ENCODE measurements at places on chromosomes 2 and 18.
A peak's percentile ranks its signal among the peaks of the same experiment; 100 is the strongest.

- no peak for DNase-seq
These were observed 105.5 kb upstream of the HDAC4 start for GRCh38 chr2:239506101-239506857.

DNA sequence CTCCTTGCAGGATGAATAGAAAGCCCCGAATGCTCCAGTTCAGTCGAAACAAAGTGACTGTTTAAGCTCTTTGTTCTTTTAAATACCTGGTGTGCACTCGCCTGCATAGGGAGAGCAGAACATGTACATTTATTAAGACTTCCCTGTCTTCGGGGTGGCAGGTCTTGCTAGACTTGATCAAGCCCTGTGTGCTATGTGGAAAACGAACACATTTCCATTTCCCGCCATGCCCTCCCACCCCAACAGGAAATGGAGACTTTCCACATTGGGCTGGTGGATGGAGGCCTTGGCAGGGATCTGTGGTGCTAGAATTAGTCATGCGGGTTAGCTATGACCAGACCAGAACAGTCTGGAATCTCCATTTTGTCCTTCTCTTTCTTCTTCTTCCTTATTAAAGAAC is 321.0 kb upstream of the THSD7B start:
- no peak for DNase-seq

- DNase-seq = no peak
These were observed 38.4 kb downstream of the LONRF2 start for GRCh38 chr2:100283724-100284501.

- no peak for DNase-seq
These were observed 59.1 kb downstream of the VSNL1 start for GRCh38 chr2:17599617-17600016.

DNA sequence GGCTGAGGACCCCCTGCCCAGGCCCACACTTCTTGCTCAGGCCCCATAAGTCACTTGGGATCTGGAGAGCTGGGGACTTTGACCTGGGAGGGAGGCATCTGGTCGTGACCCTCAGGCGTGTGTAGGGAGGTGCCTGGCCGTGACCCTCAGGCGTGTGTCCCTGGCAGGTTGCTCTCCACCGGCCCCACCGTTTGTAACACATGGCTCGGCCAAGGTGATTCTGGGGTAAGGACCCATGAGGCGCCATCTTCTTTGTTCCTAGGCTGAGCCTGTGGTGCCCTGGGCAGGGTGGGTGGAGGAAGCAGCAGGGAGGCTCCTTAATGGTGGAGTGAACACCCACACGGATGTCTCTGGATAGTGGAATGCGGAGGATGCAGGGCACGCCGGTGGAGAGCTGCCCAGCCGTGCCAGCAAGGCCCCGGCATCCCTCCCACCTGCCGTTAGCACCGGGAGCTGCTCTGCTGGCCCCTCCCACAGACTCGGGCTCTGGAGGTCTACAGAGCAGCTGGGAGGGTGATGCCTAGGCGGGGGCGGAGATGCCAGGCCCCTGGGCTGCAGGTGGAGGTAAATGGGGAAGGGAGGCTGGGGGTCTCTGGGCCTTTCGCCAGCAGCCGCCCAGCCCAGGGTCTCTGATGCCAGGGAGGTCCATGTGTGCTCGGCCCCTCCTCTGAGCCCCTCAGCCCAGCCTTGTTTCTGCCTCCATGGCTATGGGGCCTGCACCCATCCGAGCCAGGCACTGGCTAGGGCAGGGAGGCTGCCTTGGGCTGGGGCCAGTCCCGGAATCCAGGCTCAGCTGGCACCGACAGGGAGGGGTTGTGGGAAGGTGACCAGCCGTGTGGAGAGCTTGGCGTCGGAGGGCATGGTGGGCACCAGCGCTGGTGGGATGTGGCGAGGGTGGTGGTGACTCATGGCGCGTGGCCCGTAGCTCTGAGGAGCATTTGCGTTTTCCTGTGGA is 1.1 kb upstream of the GAL3ST2 start:
- DNase-seq = no peak

DNA sequence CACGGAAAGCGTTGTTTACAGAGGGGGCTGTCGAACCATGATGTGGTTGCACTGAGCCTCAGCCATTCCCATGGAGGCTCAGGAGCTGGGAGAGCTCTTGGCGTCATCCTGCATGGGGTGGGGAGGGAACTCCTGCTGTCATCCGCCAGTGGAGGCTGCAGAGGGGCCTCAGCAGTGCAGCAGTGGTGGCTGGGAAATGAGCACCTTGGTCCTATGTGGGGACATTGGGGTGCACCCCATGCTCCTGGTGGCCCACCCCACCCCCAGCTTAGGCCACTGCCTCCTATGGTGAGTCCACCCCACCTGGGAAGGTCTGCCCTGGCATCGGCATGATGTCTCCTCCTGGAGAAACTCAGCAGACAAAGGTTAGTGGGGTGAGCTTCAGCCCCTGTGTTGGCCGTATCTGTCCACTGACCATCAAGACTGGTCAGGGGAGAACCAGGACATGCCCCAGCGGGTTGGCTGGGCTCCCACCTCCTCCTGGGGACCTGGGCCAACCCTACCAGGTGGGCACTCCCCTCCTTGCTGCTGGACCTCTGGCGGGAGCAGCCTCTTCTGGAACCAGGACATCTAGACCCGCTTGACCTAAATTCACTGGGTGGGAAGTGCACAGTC is 67.8 kb upstream of the HDAC4 start:
- DNase-seq = no peak

DNA sequence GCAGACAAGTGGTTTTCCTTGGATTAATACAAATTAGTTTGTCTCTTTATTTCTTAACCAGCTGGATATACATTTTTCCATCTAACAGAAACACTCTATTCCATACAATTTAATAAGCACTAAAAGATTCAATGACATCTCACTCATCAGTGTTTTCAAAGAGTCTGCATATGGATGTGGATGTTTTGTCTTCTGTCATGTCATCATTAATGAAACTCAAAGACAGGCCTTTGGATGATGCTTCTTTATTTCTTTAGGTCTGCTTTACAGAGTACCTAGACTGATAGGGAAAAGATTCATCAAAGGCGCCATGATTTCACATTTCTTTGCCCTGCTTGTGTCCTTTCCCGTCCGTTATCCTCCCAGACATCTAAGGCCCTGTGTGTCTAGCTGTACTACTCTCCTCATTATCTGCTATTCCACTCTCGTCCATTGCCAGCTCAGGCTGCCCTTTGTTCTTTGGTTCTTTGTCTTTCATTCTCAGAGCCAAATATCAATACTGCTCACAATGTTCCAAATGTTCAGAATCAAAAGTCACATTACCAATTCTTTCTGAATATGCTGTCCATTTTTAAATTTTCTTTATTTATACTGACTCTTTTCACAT is 232.3 kb upstream of the CHAC2 start:
- no peak for DNase-seq

DNA sequence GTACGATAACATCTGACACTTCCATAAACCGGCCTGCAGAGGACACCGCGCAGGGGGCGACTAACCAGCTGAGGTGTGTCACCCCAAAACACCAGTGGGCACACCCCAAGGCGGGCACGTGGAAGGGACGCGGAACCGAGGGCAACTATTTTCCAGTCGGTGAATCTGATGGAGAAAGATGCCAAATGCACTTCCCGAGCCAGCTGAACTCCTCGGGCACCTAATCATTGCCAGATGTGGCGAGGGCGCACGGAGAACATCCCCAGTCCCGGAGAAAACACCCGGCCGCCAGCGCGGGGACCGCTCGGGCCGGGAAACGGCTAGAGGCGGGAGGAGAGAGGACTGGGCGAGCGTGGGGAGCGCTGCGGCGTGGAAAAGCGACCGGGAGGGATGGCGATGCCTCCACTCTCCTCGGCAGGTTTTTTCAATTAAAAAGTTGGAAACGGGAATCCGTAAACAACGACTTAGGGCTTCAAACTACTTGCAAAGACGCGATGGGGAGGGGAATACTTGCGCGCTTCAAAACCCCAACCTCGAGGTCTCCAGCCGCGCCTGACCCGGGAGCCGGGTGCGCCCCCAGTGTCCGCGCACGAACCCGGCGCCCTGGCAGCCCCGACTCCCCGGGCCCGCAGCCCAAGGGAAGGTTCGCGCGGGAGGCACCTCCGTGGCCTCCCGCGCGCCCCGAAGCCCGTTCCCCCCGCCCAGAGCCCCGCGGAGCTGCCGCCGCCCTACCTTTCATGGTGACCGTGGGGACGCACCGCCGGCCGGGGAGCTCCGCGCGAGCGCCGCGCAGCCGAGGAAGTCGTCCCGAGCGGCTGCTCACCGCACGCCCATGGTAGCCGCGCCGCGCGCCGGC is 497 bp downstream of the COLEC12 start:
- DNase-seq = no peak

DNA sequence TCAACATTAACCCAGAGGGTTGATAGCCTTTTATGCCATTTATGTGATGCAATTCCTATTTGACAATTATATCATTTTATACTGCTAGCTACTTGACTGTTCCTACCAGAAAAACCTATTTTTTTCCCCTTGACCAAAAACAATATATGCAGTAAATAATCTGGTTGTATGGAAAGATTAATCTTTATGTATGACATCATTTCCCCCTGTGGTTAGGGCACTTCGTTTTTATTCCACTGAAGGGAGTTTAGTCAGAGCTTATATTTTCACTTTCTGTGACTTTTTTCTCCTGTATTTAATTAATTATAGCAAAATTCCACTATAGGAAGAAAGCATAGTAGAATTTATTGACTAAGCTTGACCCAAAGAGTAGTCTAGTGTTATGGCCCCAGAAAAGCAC is 107.6 kb downstream of the HAUS1 start:
- peak; percentile 53 for DNase-seq

- peak; percentile 60 for DNase-seq
These were observed 40.1 kb downstream of the RTN4 start for GRCh38 chr2:55010149-55010591.

DNA sequence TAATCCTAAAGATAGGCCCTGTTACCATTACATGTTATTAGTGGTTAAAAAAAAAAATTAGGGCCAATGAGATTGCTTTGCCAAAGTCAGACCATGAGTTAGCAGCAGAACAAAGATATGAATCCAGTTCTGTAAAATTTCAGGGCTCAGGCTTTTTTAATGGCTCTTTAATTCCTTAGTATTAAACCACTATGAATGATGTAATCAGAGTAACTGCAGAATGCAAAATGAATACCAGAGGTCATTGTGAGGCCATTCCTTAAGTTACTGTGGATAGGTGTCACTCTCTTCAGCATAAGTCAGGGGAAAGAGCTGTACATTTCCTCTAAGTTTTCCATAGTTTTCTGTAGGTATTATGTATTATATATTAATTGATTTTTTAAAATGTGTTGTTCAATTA is 42.2 kb upstream of the TBR1 start:
- DNase-seq = no peak

- DNase-seq = no peak
These were observed 109.1 kb upstream of the OTOS start for GRCh38 chr2:240249423-240250149.

DNA sequence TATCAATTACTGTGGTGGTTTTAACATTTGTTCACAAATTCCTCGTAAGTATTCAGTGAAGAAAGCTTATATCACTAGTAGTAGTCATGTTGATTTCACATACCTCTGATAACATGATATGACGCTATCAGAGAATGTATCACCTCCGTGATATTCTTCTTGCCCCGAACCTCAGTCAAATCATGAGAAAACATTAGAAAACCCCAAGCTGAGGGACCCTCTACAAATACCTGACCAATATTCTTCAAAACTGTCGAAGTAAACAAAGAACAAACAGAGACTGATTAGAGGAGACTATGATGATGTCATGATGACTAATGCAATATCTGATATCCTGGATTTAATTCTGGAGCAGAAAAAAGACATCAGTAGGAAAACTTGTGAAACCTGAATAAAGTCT is 85.6 kb upstream of the SPOPL start:
- no peak for DNase-seq

DNA sequence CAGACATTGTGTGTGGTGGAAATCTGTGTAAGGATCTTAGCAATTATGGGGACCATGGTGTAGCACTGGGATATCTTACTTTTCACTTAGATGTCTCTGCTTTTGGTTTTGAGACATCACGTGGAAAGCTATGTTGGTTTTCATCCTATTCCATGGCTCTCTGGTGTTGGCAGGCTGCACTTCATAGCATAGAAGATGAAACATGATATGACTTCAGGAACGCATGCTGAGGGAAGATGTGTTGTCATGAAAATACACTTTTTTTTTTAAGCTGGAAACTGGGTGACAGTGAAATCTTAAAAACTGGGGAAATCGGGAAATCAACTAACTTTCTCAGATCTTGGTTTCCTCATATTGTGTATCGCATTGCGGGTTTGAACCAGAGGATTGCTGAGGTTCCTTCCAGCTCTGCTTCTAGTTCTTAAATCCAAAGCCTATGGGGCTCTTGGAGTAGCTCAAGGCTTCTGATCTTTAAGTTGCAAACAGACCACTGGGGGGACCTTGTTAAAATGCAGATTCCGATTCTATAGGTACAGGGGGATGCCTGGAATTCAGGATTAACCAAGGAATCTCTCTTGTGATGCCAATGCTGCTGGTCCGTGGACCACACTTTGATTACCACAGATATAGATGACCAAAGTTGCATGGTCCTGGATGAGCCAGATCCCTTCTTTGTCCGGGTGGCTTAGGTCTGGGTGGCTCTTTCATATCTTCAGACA is 160.7 kb downstream of the SH3RF3 start:
- no peak for DNase-seq

Data from CD4-positive, alpha-beta T cell treated with Interleukin-4 for 4 hours (primary cell).